Lower lobe of right lung (tissue), 2 donors: ENCODE measurements at places on chromosomes 5 and 9. TPM values are rescaled to one million over a fixed set of nuclear protein-coding genes. Genes with fewer than 3 reads are reported as not detected.

DNA sequence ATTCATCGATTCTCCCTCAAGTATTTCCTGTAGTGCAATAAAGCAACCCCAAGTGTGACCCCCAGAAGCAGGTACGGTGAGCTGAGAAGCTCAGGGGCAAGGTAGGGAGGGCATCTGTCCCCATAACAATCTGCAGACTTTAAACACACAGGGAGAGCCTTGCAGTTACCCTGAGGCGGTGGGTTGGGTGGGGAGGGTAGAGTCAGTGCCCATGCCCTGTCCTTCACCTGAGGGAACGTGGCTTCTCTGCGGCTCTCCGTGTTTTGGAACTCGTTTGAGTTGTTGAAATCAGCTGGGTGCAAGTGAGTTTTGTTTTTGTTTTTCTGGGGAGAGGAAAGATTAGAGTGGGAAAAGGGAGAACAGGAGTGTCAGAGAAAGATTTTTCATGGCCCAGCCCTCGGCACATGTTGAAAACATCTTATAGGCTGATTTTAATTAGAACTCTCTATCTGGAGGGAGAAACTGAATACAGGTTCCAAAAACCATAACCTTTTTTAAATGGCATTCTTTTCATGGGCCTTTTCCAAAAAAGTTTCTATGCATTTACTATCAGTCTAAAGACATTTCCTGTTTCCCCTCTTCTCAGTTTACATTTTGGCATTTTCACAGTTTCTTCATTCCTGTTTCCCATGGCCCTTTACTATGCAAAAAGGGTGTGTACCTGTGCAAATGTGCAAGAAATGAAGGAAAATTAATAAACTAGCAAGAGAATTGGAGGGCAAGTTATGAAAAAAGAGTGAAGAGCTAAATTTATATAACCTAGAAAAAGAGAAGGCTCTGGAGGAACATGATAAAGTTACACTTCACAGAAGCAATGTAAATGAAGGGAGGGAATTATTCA lies 266.5 kb upstream of the VLDLR start:
- H3K27ac ChIP-seq = no peak overlapping the region
- no peak for DNase-seq
- H3K4me3 ChIP-seq = no peak overlapping the region
- no peaks in the 10 kb centered on the region for H3K36me3 ChIP-seq

DNA sequence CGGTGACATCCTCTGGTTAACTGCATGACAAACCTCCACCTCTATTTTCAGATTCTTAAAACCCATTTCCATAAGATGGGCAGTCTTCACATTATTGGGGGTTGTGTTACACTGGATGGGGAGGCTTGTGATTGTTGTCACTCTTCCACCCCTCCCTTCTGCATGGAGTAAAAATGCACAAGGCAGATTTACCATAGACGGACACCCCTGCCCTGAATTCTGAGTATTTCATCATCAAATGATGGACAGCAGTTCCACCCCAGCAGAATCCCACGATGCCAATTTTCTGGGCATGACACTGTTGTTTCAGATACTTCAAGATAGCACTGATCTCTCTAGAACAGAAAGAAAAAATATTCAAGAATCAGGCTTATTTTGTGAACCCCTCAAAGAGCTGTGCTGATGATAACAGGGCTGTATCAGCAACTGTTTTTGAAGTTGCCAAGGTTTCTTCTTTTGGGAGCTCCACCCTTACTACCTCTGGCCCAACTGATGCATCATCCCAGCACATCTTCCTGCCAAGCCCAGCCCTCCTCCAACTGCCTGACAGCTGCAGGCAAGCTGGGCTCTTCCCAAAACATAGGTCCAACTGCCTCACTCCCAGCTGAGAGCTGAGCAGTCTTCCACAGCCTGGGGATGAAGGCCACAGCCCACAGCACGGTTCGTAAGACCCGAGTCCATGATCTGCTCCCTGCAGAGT lies 21.4 kb downstream of the CMBL start:
- H3K36me3 ChIP-seq = peaks cover 3% of the 10 kb centered on the region
- H3K4me3 ChIP-seq = no peak overlapping the region
- H3K27ac ChIP-seq = no peak overlapping the region
- H3K4me1 ChIP-seq = peaks cover 18% of the 10 kb centered on the region
- H3K27me3 ChIP-seq = no peaks in the 10 kb centered on the region

- no peaks in the 10 kb centered on the region for H3K27me3 ChIP-seq
- no peak overlapping the region for H3K27ac ChIP-seq
- H3K36me3 ChIP-seq = no peaks in the 10 kb centered on the region
- H3K4me3 ChIP-seq = no peak overlapping the region
- no peak for DNase-seq
These were observed 14.7 kb downstream of the FOCAD start for GRCh38 chr9:20698782-20699181.

- no peaks in the 10 kb centered on the region for H3K36me3 ChIP-seq
- H3K27me3 ChIP-seq = no peaks in the 10 kb centered on the region
- no peak overlapping the region for H3K4me3 ChIP-seq
- DNase-seq = no peak
- H3K4me1 ChIP-seq = no peaks in the 10 kb centered on the region
- no peak overlapping the region for H3K27ac ChIP-seq
These were observed 206.5 kb downstream of the KCTD16 start for GRCh38 chr5:144377207-144377606.

DNA sequence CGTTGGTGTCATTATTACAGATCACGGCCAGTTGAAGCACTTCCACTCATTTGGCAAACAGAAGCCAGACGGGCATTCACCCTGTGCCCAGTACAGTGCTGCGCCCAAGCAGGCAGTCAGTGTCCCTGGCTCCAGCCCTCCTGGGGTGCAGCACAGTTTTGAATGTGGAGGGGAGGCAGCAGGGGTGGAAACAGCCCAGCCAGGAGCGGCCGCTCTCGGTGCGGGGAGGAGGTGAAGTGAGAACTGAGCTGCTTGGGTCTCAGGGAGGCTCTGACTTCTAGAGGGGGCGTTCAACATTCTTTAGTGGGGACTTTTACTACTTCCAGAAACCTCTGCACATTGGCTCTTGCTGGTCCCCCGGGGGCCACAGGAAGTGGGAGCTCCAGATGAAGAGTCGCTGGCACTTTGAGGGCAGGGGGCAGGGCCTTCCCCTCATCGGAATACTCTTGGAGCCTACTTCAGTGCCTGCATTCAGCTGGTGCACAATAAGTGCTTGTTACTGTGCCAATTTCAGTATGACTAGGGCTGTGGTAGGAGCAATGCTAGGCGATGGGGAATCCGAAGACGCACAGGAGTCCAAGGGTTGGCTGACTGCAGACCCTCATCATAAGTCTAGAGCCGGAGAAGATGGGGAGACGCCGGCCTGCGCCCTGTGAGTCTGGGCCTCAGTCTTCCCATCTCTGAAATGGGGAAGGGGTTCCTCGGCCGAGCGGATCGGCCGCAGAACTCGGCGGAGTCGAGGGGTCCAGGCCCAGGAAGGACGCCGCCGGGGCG lies 492 bp upstream of the NEK6 start:
- H3K4me3 ChIP-seq = peak overlapping the region; percentile 44
- peak; percentile 42 for DNase-seq
- H3K27ac ChIP-seq = peak overlapping the region; percentile 36
- peaks cover 28% of the 10 kb centered on the region for H3K4me1 ChIP-seq

GRCh38 chr5:77993141-77993854 lies 217.2 kb upstream of the TBCA start:
- no peaks in the 10 kb centered on the region for H3K4me1 ChIP-seq
- no peaks in the 10 kb centered on the region for H3K27me3 ChIP-seq
- H3K4me3 ChIP-seq = no peak overlapping the region
- DNase-seq = no peak
- H3K27ac ChIP-seq = no peak overlapping the region
- no peaks in the 10 kb centered on the region for H3K36me3 ChIP-seq

DNA sequence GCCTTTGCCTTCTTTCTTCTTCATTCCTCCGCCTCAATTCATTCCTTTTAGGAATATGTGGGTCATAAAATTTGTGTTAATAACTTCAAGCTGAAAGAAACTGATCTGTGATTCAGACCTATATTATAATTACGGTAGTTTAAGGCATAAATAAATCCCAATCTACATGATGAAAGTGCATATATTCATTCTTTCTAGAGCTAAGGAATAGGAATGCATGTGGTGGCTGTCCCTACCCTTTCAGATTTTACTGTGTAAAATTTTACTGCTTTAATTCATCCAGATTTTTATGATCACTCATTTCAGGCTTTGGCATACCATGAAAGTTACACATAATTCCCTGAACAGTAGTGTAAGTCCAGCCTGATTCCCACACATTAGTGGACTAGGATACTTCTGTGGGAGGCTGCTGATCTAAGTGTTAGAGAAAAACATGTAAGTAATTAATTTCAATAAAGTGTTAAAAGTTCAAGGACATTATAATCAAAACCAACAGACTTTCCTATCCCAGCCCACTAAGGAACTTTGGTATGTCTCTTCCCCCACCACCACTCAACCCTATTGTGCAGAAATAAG lies 83.1 kb downstream of the HINT1 start:
- no peak overlapping the region for H3K27ac ChIP-seq
- H3K36me3 ChIP-seq = no peaks in the 10 kb centered on the region
- DNase-seq = no peak
- H3K4me1 ChIP-seq = no peaks in the 10 kb centered on the region
- H3K4me3 ChIP-seq = no peak overlapping the region

DNA sequence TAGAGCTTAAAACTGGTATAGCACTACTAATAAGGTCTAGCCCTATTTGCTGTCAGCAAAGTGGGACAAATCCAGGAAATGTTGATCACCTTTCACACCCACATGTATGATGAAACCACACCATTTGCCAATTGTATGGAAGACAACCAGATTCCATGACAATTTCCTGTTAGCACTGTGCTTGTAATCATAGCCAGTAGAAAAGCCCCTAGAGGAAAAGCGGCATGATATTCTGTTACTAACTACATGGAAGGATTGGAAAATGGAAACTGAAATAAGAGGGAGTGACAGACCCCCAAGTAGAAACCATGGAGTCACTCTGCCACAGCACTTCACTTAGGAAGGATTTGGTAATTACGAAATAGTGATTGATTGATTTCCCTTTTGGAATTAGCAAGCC lies 923 bp downstream of the SPATA6L start:
- H3K27ac ChIP-seq = peak overlapping the region; percentile 80
- no peaks in the 10 kb centered on the region for H3K27me3 ChIP-seq
- DNase-seq = no peak
- peak overlapping the region; percentile 62 for H3K4me3 ChIP-seq

DNA sequence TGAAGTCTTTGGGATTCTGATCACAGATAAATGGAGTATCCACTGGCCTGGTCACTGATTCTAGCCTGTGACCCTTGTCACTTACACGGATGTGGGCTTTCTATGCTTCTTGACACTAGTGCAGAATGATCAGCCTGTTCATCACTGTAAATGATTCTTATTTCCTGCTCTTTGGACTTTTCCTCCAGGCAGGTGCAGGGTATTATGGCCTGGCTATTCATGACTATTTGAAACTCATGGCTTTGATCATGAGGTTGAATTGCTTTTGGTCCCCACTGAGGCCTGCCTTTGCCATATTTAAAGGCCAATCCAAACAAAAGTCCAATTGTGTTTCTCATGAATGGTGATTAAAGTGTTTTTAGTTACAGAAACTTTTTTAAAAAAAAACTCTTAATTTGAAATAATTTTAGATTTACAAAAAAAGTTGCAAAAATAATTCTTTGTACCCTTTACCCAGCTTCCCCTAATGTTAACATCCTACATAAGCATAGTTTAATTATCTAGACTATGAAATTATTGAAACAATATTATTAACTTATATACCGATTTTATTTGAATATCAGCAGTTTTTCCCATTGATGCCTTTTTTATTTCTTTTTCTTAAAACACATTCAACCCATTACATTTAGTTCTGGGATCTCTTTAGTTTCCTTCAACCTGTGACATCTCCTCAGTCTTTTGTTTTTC lies 68.1 kb downstream of the GALNT10 start:
- no peak for DNase-seq
- H3K27ac ChIP-seq = no peak overlapping the region

GRCh38 chr9:137044502-137045177 lies 1.3 kb downstream of the NPDC1 start:
- H3K36me3 ChIP-seq = peaks cover 3% of the 10 kb centered on the region
- peaks cover 61% of the 10 kb centered on the region for H3K27me3 ChIP-seq
- H3K27ac ChIP-seq = peak overlapping the region; percentile 78

- H3K4me1 ChIP-seq = no peaks in the 10 kb centered on the region
- no peak overlapping the region for H3K27ac ChIP-seq
- no peaks in the 10 kb centered on the region for H3K27me3 ChIP-seq
- no peak for DNase-seq
- H3K36me3 ChIP-seq = no peaks in the 10 kb centered on the region
These were observed 464.4 kb downstream of the TAF11L14 start for GRCh38 chr5:18098691-18099090.

DNA sequence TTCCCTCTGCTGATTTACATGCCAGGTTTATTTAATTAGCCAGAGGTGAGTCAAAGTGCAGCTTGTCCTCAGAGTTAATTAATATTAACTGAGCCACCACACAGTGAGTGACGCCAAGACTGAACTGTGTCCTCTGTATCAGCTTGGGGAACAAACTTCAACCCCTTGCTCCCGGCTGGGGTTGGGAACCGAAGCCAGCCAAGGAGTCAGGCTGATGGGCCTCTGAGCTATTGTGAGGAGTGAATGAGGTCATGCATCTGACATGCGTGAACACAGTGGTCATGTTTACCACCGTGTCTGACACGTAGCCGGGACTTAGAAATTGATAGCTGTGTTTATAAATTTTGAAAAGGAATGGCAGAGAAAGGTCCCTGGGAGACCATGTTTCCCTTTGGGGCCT lies 17.1 kb downstream of the IGIP start:
- no peaks in the 10 kb centered on the region for H3K27me3 ChIP-seq
- H3K36me3 ChIP-seq = no peaks in the 10 kb centered on the region
- H3K4me1 ChIP-seq = peaks cover 38% of the 10 kb centered on the region

- H3K27ac ChIP-seq = no peak overlapping the region
- H3K27me3 ChIP-seq = no peaks in the 10 kb centered on the region
- H3K4me3 ChIP-seq = no peak overlapping the region
- H3K4me1 ChIP-seq = no peaks in the 10 kb centered on the region
These were observed 225.8 kb downstream of the MLLT3 start for GRCh38 chr9:20396509-20396908.

- no peaks in the 10 kb centered on the region for H3K36me3 ChIP-seq
- H3K4me3 ChIP-seq = no peak overlapping the region
- no peaks in the 10 kb centered on the region for H3K27me3 ChIP-seq
- H3K4me1 ChIP-seq = peaks cover 5% of the 10 kb centered on the region
- no peak for DNase-seq
These were observed 242.9 kb downstream of the CSNK1G3 start for GRCh38 chr5:123754908-123755307.

- no peaks in the 10 kb centered on the region for H3K4me1 ChIP-seq
- H3K27ac ChIP-seq = no peak overlapping the region
- H3K36me3 ChIP-seq = no peaks in the 10 kb centered on the region
- H3K4me3 ChIP-seq = no peak overlapping the region
- no peaks in the 10 kb centered on the region for H3K27me3 ChIP-seq
These were observed 42.3 kb upstream of the GABRG2 start for GRCh38 chr5:162025312-162025711.

EPB41L4A gene
- 44.8 TPM for total RNA-seq

SOHLH1 gene
- total RNA-seq = not detected

NR2F1 gene
- total RNA-seq = 42.6 TPM

C9orf152 gene
- total RNA-seq = 26.1 TPM

ECSCR gene
- total RNA-seq = 48.8 TPM

GLRX gene
- 115 TPM for total RNA-seq

TMEM215 gene
- 0.09 TPM for total RNA-seq

EGFLAM gene
- total RNA-seq = 2.4 TPM
